ENCODE measurements at places on chromosomes 1 and 21.

- DNase-seq = no peak
Measured at GRCh38 chr1:226972931-226973330, 32.8 kb downstream of the COQ8A start.

- no peak for DNase-seq
Measured at GRCh38 chr1:214708321-214708955, 105.4 kb downstream of the CENPF start.

DNA sequence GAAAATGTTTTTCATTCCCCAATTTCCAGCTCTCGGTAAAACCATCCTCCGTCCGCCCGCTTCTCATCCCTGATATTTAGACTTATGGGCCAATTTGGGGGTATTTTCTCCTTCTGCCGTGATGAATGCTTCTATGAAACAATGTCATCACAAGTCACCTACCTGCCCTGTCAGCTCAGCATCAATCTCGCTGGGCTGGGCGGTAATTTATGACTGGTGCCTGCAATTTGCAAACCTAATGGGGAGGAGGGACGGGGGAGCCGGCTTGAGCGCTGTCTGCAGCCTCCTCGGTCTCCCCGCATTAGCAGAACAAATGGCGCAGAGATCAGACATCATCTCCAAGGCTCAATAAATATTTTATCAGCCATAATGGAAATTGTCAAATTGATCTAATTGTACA is 72.1 kb downstream of the PRDM16 start:
- no peak for DNase-seq

- DNase-seq = no peak
Measured at GRCh38 chr1:112507921-112508277, 866 bp upstream of the WNT2B start.

- no peak for DNase-seq
Measured at GRCh38 chr1:116487031-116487430, 83.8 kb downstream of the CD58 start.

GRCh38 chr1:186869526-186870228 is 40.9 kb downstream of the PLA2G4A start:
- no peak for DNase-seq

- DNase-seq = no peak
Measured at GRCh38 chr1:78113156-78113916, 67.6 kb downstream of the GIPC2 start.

GRCh38 chr1:110150330-110151174 is at the start of gene SLC6A17:
SLC6A17 (plus strand) TSS chr1:110150494; CDS start chr1:110166930, 16,436 bp downstream.
- DNase-seq = no peak

- DNase-seq = peak; percentile 19
Measured at GRCh38 chr1:156656806-156657740, 15.2 kb downstream of the BCAN start.

DNA sequence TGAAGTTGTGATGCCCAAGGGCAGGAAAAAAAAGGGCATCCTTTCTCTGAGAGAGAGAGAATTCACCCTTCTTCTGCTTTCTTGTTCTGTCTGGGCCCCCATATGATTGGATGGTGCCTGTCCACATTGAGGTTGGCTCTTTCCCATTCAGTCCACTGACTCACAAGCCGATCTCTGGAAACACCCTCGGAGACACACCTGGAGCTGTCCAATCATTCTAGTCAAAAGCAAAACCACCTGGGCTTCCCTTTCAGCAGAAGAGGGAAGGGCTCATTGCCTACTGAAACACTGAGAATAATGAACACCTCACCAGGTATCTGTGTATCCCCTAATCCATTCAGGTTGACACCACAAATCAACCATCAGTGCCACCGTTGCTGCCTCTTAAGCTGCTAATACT is 103.7 kb upstream of the GNG12 start:
- no peak for DNase-seq

GRCh38 chr1:54701066-54701465 is 14.6 kb upstream of the TTC4 start:
- DNase-seq = no peak

GRCh38 chr1:178046591-178047270 is 47.2 kb upstream of the RASAL2 start:
- DNase-seq = no peak

DNA sequence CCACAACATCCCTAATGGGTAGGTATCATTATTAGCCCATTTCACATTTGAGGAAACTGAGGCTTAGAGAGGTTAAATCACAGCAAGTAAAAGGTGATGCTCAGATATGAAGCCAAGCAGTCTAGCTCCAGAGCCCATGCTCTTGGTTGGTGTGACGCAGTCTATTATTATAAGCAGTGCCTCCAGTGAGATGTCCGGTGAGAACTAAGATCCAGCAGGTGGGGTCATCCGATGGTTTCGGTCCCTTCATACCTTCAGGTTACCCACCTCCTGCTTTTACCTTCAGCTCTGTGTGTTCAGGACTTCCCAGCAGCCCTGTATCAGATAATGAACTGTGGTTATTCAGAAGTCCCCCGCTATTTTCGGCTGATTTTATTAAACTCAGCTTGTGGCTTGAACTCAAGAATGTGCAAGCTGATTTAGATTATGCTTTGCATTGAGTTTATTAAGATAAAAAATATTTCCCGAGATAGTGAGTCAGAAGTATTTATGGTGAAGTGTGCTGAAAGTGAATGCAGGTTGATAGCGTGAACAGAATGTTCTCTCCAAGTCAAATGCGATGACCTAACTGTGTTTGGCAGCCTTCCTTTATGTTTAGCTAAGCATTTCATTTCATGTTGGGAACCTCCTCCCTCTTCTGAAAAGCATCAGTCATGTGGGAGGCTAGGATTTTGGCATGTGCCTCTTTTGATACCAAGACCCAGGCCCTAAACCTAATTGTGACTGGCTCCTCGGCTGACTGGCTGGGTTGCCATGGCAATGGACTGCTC is 160.9 kb upstream of the UBE2U start:
- no peak for DNase-seq

GRCh38 chr1:165865633-165866340 is 38.4 kb downstream of the UCK2 start:
- no peak for DNase-seq

DNA sequence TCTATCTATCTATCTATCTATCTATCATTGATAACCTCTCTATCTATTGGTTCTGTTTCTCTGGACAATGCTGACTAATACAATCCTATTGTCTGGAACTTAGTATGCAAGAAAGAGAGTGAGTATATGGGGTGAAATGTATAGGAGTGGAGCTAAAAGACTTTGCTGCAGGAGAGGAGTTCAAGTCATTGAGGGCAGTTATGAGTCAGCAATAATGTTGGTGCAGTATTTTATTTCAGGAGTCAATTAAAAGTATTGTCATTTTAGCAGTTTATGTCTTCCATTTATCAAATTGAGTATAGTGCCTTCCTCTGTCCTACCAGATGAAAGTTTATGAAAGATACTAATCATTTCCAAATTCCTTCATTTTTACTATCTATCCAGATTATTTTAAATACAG is 55.8 kb downstream of the MAP3K7CL start:
- no peak for DNase-seq

- no peak for DNase-seq
Measured at GRCh38 chr1:236103059-236103458, 38.2 kb upstream of the NID1 start.

DNA sequence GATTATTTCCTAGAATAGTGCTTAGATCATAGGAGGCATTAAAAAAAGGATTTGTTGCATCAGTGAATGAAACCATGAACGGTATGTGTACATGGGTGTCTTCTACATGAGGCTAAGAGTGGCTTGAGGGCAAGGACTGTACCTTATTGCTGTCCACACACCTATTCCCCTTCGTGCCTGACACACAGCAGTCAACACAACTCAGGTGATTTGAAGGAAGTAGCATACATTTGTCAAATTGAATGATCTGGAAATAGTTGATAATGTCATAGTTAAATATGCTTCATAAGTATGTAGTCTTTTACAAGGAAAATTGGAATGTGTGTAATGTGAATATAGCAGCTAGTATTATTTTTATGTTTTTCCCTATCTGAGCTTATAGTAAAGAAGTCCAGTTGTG is 189.0 kb upstream of the DAB1 start:
- no peak for DNase-seq

DNA sequence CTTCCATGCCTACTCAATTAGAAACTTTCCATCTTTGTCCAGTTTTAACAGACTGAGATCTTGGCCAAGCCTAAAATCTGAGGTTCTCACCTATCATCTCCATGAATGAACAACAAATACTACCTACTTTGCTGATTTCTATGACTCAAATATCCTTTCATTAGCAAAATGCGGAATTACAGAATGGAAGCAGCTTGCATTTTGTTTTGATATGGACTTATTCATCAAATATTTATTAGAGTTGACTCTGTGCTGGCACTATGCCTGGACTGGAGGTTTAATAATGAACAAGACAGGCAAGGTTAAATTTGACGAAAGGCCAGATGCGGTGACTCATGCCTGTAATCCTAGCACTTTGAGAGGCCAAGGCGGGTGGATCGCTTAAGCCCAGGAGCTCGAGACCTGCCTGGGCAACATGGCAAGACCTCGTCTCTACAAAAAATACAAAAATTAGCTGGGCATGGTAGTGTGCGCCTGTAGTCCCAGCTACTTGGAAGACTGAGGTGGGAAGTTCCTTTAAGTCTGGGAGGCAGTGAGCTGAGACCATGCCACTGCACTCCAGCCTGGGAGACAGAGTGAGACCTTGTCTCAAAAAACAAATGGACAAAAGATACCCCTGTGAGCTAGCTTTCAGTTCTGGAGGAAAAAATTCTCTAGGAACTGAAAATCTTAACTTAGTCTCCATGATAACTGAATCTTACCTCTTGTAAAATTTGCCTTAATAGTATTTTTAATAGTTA is 29.4 kb upstream of the SOD1 start:
- no peak for DNase-seq
